ENCODE measurements at places on chromosomes 5 and 9. TPM values are rescaled to one million over a fixed set of nuclear protein-coding genes. Genes with fewer than 3 reads are reported as not detected.

DNA sequence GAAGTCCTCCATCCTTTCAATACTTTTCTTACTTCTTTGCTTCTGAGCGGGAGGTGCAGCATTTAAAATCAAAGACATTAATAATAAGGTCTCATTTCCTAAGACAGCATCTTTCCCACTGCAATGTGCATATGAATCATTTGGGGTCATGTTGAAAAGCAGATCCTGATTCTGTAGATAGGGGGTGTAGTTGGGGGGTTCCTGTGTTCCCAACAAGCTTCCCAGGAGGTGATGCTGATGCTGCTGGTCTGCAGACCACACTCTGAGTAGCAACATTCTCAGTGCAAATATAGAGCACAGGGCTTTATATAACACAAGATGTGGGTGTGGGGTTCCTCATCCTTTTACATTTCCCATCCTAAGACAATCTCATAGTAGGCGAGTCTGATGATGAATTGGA, 126.5 kb upstream of the PALM2AKAP2 start:
- no peak for DNase-seq

DNA sequence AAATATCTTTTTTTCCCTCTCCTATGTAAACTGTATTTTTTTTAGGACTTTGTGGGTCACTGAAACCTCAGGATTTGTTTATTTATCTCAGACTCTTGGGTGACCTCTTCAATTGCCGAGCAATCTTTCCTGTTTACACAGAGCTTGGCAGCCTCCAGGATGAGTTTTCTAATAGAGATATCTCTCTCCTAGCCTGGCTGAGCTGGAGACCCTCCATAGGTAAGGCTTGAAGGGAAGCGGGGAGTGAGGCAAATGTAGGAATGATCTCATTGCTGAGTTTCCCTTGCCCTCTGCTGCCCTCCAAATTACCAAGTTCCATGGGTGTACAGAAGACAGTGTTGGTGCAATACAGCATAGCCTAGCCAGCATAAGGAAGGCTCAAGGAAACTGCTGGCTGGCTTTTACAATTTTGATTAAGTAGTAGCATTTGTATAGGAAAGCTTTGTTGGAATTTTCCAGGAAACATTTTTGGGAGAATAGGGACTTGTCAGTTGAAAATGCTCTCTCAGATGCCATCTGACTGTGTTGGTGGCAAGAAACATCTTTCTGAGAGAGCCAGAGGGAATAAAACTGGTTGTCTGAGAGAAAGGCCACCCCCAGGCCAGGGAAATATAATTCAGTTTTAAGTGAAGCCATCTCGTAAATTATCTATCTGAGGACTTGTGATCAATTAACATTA, 116.0 kb downstream of the NMUR2 start:
- no peak for DNase-seq

GRCh38 chr5:144135113-144135762, 35.2 kb downstream of the YIPF5 start:
- no peak for DNase-seq

- no peak for DNase-seq
Observed at GRCh38 chr9:134474055-134474370, 147.8 kb downstream of the RXRA start.

DNA sequence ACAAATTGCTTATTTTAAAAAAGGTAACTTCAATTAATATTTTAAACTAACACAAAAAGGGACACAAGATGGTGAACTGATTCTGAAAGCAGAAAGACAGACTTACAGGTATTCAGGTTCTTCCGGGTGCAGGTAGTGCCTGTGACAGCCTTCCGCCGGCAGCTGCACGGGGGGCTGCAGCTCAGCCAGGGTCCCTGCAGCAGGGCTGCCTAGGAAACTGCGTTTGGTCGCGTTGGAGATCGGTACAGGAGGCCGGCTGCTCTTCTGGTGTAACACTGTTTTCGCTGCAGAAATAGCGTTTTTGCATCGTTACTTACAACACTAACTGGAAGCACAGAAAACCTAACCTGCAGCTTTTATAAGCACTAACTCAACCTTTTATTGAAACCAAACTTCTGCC, 80.0 kb downstream of the CAMSAP1 start:
- no peak for DNase-seq

- no peak for DNase-seq
Observed at GRCh38 chr5:151904909-151905308, 19.7 kb downstream of the GLRA1 start.

DNA sequence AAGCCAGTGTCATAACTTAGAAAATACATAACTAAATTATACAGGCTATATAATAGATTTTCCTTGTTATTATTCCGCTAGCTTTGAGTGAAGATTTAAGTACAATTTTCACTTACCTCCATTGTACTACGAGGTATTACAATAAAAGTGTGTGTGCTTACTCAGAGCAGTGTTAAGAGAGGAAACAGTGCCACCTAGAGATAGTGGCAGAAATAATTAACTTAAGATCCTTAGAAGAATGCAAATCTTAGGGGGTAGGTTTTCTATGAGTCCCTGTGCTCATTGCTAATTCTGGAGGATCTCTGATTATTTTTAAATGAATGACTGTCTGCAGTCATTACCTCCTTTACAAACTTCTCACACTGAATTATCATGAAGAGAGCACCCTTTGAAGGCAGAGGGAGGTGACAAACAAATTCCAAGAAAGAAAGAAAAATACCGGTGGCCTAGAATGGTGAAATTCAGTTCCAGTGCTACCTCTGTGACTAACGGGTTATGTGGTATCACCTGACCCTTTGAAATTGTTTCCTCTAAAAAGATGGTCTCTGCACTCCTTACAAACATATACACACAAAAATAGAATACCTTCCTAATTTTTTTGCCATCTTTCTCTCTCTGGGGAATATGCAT, 379.8 kb downstream of the TRIM36 start:
- DNase-seq = no peak

DNA sequence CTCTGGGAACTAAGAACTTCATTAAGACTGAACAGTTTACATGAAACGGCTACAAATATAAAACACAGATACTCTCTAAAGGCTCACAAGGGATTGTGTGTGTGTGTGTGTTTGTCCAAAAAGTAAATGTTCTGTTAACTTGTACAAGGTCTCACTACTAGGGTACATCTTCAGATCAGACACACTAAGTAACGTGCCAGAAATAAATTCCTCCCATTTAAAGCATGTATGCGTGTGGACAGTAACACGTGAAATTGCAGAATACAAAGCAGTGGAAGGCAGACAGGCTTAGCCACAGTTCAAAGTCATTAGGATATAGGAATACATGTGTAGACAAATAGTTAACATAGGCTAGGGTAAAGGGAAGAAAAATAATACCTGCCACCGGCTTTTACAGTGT, 1.8 kb downstream of the BNC2 start:
- DNase-seq = no peak

DNA sequence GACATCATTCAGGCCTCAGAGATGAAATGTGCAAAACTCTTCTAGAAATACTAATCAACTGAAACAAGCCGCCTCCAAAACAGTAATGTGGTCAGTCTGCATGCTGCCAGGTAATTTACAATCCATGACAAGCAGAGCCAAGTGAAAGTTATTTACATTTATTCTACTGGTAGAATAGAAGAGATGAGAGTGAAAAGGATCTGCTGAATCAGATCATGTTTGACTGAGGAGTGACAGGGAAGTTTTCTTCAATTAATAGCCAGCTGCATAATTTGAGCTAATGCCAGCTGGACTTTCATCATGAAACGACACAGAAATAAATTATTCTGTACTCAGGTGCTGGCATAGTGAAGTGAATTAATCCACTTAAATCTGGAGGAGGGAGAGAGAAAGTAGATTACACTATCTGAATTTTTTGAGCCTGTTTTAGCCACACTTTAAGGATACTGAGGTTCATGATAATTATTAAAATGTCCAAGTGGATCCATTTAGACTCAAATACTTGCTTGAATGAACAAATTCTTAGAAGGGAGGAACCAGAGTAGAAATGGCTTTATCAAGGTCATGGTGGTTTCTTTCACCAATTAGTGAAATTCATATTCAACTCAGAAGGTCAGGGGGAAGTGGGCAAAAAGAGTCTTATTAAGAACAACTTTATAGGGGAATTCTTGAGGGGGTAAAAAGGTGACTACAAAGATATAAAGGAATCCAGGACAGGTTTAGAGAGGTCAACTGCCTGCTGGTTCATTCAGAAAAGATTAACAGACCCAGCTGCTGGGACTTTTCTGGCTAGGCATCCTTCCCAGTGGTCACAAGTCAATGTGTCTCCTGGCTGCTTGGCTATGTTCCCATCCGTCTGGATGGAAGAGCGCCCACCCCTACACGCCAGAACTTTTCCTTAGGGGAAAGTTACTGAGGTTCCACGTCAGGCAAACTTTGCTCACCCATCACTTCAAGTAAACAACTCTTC, 350.4 kb downstream of the PDE4D start:
- no peak for DNase-seq

DNA sequence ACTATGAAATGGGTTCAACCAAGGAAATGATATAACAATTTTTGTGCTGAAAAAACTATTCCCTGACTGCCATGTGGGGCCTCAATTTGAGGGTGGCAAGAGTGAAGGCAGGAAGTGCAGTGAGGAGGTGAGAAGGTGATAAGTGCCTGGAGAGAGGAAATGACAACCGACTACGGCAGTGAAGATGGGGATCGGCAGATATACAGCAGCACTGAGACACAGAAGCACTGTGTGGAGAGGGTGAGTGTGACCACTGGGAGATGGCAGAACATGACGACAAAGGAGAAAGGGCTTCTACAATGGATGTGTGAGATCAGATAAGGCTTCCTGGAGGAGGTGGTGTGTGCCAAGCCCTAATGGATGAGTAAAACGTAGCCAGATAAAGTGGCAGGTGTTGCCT, 271.8 kb downstream of the TRIM32 start:
- DNase-seq = no peak

- DNase-seq = no peak
Observed at GRCh38 chr5:139091439-139092156, 106.6 kb downstream of the SIL1 start.

- no peak for DNase-seq
Observed at GRCh38 chr9:121242219-121242958, 25.6 kb upstream of the GSN start.

DNA sequence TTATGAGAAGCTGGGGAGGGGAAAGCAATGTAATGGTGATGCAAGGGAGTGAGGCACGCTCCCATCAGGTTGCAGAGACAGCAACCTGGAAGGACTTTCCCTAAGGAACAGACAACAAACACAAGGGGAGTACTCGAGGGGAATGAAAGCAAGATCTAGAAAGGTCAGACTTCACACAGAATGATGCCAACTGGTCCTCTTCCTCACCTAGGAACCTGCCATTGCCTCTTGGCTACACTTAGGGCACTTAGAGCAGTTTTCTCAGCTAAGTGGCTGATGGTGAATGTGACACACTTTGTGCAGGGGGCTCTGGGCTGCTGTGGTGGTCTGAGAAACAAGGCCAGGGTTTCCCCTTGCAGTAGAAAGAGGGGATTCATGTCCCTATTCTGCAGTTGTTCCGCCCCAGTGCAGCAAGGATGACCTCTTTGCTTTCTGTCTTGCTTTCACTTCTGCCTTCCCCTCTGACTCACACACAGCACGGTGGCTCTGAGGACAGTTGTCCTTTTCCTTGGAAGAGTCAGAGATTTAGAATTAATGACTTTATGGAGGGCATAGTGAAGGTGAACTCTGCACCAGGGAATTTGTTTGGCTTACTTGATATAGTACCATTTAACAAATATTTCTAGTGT, 394.0 kb upstream of the KLF4 start:
- no peak for DNase-seq

GRCh38 chr9:135700525-135700924, 1.2 kb upstream of the SOHLH1 start:
- no peak for DNase-seq

- no peak for DNase-seq
Observed at GRCh38 chr5:73693573-73694061, 67.6 kb downstream of the ARHGEF28 start.

DNA sequence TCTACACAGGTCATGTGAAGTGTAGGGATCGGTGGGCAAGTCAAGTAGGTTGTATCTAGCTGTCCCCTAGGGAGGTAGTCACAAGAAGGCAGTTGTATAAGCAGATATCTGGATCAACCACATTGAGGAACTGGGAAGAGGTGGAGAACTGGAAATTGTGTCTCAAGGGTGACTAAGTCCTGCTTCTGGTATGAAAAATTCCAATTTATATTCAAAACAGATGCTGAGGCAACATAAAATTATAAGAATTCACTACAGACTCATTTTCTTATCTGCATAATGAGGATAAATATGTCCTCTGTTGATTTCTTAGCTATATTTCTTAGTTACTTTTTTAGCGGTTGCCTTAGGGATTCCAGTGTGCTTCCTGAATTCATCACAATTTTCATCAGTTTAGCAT, 46.8 kb downstream of the GALNT12 start:
- DNase-seq = no peak

DNA sequence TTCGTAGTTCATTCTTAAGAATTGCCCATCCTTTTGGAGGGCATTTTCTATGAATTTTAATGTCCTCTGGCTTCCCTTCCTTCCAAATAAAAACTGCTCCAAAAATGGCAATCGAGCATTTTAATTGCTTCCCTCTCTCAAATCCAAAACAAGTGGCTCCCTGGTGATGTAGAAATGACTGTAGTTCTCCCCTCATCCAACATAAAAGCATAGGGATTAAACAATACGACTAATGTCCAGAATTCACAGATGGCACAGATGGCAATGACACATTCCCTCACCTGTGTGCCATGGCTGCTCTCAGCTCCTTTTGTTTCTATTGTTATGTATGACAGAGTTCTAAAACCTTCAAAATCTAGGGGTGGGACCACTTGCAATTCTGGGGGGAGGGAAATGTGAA, 417.3 kb downstream of the RAB3C start:
- DNase-seq = no peak

- no peak for DNase-seq
Observed at GRCh38 chr5:177195307-177195952, 61.9 kb downstream of the NSD1 start.

DNA sequence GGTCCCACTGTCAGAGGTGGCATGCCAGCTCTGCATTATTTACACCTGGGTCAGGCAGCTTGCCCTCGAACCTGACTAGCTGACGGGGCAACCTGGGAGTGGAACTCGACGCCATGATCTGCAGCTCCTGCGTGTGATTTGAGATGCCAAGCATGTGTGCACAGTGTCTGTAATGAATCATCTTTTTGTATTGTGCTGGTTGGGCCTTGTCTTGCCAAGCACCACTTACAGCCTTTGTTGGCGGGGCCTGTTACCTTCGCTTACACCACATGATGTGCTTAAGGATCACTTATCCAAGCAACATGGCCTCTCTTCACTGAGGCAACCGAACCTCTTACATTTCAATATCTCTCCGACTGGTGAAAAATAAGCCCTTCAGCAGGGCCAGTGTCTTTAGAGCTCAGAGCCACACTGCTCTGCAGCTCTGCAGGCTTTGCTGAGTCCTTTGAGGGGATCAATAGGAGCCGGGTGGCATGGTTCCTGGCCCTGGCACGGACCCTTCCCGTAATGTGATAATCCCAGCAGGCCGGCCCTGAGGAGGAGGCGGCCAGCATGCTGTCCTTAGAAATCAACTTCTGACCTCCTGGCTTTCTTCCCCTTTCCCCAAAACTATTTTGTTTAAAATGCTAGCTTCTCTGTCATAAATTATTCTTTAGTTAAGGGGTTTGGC, 297.7 kb upstream of the CD180 start:
- no peak for DNase-seq

Gene SPINK7
- total RNA-seq = not detected

Gene PLEKHG4B
- total RNA-seq = 0.20 TPM

Gene C9
- not detected for total RNA-seq

Gene RMRP
- 2,674 TPM for total RNA-seq

Gene CXCL14
- 78.4 TPM for total RNA-seq

Gene IL13
- total RNA-seq = 0.69 TPM

Gene RANBP17
- total RNA-seq = 15.0 TPM

Gene ARHGEF39
- not detected for total RNA-seq

Data from dorsolateral prefrontal cortex (tissue), 122 donors.